ENCODE measurements at places on chromosomes 7 and 10.
A peak's percentile ranks its signal among the peaks of the same experiment; 100 is the strongest.

- peak; percentile 22 for DNase-seq
These were observed at the start of gene DLX6 for GRCh38 chr7:97005183-97006054. DLX6 (plus strand) TSS chr7:97005553; CDS start chr7:97005978, 425 bp downstream.

- peak; percentile 82 for DNase-seq
These were observed 61.0 kb upstream of the AOAH start for GRCh38 chr7:36784991-36785940.

DNA sequence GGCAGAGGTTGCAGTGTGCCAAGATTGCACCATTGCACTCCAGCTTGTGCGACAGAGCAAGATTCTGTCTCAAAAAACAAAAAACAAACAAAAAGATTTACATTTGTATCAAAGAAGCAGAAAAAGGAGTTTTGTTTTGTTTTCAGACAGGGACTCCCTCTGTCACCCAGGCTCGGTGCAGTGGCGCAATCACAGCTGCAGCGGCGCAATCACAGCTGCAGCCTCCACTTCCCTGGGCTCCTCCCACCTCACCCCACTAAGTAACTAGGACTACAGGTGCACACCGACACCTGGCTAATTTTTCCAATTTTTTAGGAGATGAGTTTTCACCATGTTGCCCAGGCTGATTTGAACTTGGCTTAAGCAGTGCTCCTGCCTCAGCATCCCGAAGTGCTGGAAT lies 1.8 kb downstream of the ARMC10 start:
- DNase-seq: no peak

- no peak for DNase-seq
These were observed 436.2 kb downstream of the KCNMA1 start for GRCh38 chr10:77201135-77202106.

- DNase-seq: no peak
These were observed 182.8 kb upstream of the KAT6B start for GRCh38 chr10:74643596-74643975.
